Caudate nucleus (tissue), 63 donors: ENCODE measurements at places on chromosomes 5 and 9.

DNA sequence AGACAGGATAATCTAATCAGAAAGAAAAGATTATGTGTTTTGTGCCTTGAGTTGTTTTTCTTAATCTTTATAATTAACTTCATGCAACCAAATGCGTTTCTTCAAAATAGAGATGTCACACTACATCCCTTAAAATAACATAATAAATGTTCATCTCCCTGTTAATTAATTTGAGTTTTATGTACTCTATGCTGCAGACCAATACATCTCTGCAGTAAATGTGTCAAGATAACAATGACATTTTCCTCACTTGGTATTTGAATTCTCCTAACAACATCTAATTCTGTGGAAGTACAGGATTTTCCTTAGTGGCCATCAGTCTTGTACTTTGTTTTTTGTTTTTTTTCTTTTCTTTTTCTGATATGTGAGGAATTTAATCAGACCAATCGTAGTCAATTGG lies 279.2 kb upstream of the TYRP1 start:
- DNase-seq, result no peak

GRCh38 chr5:41817625-41818301 lies 52.5 kb downstream of the OXCT1 start:
- no peak for DNase-seq

GRCh38 chr9:108002371-108002956 lies 512.9 kb upstream of the KLF4 start:
- DNase-seq, result no peak

DNA sequence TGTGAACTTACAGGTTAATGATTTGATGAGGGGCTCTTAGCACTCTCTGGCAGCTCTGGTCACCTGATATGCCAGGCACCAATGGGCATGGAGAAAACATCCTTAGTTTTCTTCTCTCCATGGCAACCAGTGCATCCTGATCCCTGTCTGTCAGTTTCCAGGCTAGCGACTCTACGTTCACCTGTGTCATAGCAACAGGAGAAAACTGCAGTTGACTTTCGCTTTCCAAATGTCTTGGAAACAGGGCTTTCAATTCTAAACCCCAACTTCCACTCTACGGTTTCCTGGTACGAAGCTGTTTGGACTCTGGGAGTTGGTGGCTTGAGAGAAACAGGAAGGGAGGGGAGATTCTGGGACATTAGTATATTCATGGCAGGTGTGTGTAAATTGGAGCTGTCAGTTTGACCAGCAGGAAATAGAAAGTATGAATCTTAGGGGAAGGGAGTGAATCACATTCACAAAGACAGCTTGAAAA lies 74.4 kb downstream of the SLC28A3 start:
- DNase-seq, result peak; percentile 64

GRCh38 chr9:123377211-123377971 lies 21.4 kb downstream of the CRB2 start:
- DNase-seq, result peak; percentile 48
